ENCODE measurements at places on chromosomes 13 and 19.

- no peaks in the 10 kb centered on the region for H3K27me3 ChIP-seq
- peak overlapping the region; percentile 37 for H3K27ac ChIP-seq
- peak overlapping the region; percentile 45 for H3K4me3 ChIP-seq
- H3K36me3 ChIP-seq = no peaks in the 10 kb centered on the region
- DNase-seq = peak; percentile 4
These were observed 81.1 kb downstream of the ZNF429 start for GRCh38 chr19:21586311-21587116.

DNA sequence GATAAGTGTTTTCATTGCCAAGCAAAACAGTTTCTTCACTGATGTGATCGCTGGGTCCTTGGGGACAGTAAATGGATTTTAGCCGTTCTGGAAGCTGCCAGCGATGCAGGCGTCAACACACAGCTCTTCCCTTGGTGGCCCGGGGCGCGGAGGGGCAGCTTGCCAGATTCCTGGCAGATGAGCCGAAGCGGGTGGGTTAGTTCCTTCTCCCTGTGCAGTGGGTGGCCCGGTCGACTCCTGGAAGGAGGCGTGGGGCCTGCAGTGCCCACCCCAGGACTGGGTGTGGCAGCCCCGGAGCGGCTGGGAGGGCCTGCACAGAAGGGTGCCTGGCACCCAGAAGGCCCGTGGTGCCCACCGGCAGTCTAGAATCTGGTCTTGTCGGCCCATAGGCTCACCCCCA, 69.0 kb downstream of the KDM4B start:
- no peak overlapping the region for H3K27ac ChIP-seq
- DNase-seq = no peak
- H3K27me3 ChIP-seq = no peaks in the 10 kb centered on the region
- no peak overlapping the region for H3K4me3 ChIP-seq
- no peaks in the 10 kb centered on the region for H3K4me1 ChIP-seq

DNA sequence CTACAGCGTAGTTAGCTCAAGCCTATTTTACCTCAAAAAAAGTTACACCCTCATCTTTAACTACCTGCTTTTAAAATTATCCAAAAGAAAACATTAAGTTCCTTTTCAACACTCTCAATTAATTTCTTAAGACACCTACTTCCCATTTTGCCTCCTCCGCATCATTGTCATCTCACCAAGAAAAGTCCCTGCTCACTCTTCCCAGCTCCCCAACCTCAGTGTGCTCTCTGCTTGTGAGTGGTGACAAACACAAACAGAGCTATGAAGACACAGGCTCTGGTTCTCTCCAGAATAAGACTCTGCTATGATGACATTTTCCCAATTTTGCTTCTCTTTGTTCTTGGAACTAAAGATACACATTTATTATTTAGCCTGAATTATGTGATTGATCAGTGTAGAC, 385.1 kb upstream of the HTR2A start:
- DNase-seq = no peak
- H3K36me3 ChIP-seq = no peaks in the 10 kb centered on the region
- no peak overlapping the region for H3K27ac ChIP-seq

DNA sequence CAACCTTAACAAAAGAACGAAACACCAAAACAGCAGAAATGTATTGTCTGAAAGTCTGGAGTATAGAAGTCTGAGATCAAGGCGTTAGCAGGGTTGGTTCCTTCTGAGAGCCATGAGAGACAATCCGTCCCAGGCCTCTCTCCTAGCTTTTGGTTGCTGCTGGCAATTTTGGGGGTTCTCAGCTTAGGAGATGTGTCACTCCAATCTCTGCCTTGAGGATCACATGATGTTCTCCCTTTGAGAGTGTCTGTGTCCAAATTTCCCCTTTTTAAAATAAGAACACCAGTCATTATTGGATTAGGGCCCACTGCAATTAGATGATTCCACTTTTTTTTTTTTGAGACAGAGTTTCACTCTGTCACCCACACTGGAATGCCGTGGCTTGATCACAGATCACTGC, 10.1 kb downstream of the KCNN1 start:
- no peaks in the 10 kb centered on the region for H3K36me3 ChIP-seq
- no peak overlapping the region for H3K27ac ChIP-seq
- H3K27me3 ChIP-seq = no peaks in the 10 kb centered on the region
- no peaks in the 10 kb centered on the region for H3K4me1 ChIP-seq

DNA sequence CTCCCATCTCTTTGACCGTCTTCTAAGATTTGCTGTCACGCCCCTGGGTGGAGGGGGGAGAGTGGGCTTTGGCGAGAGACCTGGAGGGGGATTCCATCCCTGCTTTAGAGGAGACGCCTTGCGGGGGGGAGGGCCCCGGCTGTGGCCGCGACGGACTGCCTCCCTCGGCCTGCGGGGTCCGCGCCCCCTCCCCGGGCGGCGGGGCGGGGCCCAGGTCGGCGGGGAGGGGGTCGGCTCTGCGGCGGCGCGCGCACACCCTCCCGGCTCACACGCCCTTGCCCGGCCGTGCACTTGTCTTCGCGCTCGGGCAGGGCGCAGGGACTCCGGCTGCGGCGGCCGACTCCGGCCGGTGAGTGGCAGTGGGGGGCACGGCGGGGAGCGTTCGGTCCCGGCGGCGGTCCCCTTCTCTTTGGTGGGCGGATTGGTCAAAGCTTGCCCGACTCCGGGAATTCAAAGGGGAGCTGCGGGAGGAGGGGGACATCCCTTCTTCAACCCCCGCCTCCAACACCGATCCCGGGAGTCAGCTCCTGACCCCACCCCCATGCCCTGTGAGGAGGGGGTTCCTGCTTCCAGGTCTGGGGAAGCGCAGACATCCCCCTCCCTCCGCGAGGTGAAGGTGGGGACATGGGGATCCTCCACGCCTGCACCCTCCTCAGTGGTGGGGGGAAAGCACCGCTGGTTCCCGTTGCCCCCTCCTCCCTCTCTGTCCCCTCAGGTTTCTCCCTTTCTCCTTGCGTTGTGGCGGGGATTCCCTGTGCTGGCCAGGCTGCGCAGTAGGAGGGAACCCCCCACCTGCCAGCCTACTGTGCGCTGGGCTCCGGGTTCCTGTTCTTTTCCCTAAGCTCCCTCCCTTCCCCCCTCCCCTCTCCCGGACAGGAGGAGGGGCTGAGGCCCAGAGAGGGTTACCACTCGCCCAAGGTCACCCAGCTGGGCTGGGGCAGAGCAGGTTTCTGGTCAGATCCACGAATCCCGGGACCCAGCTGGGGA, 14.6 kb upstream of the KCNN1 start:
- H3K27ac ChIP-seq = peak overlapping the region; percentile 4
- H3K4me3 ChIP-seq = no peak overlapping the region
- H3K4me1 ChIP-seq = peaks cover 52% of the 10 kb centered on the region
- H3K36me3 ChIP-seq = no peaks in the 10 kb centered on the region
- DNase-seq = no peak

GRCh38 chr13:59458908-59459579, 704.7 kb downstream of the DIAPH3 start:
- H3K27me3 ChIP-seq = no peaks in the 10 kb centered on the region
- no peak overlapping the region for H3K27ac ChIP-seq
- DNase-seq = no peak
- no peak overlapping the region for H3K4me3 ChIP-seq

GRCh38 chr13:91904005-91904404, 505.6 kb downstream of the GPC5 start:
- no peak overlapping the region for H3K4me3 ChIP-seq
- H3K27ac ChIP-seq = no peak overlapping the region
- H3K36me3 ChIP-seq = no peaks in the 10 kb centered on the region
- no peaks in the 10 kb centered on the region for H3K4me1 ChIP-seq

- H3K4me3 ChIP-seq = no peak overlapping the region
- H3K4me1 ChIP-seq = no peaks in the 10 kb centered on the region
- H3K27ac ChIP-seq = no peak overlapping the region
- H3K27me3 ChIP-seq = no peaks in the 10 kb centered on the region
- DNase-seq = no peak
These were observed 9.9 kb upstream of the CEACAM20 start for GRCh38 chr19:44539236-44539826.

GRCh38 chr19:1067341-1067957, 482 bp downstream of the ARHGAP45 start:
- no peaks in the 10 kb centered on the region for H3K27me3 ChIP-seq
- peaks cover 71% of the 10 kb centered on the region for H3K4me1 ChIP-seq
- peak overlapping the region; percentile 94 for H3K4me3 ChIP-seq
- peak; percentile 81 for DNase-seq
- H3K27ac ChIP-seq = peak overlapping the region; percentile 98

DNA sequence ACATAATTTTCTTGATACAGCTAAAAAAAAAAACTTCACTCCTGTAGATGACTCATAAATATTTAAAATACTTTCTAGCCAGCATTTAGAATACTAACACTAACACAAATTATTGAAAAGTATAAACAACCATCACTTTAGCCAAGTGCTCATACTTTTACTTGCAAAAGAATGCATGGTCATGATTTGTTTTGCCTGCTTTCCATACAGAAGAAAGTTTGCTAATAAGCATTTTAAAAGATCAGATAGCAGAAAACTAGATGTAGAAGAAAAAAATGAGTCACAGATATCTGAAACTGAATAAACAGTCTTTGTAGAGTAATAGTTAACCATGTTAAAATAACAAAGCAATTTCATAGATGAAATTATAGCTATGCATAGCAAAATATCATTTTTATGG, 2280.4 kb upstream of the PCDH20 start:
- no peak for DNase-seq
- no peak overlapping the region for H3K4me3 ChIP-seq
- H3K36me3 ChIP-seq = no peaks in the 10 kb centered on the region
- H3K27me3 ChIP-seq = no peaks in the 10 kb centered on the region
- no peaks in the 10 kb centered on the region for H3K4me1 ChIP-seq

- no peaks in the 10 kb centered on the region for H3K27me3 ChIP-seq
- no peaks in the 10 kb centered on the region for H3K36me3 ChIP-seq
These were observed 1730.1 kb downstream of the SLITRK5 start for GRCh38 chr13:89401264-89401675.

DNA sequence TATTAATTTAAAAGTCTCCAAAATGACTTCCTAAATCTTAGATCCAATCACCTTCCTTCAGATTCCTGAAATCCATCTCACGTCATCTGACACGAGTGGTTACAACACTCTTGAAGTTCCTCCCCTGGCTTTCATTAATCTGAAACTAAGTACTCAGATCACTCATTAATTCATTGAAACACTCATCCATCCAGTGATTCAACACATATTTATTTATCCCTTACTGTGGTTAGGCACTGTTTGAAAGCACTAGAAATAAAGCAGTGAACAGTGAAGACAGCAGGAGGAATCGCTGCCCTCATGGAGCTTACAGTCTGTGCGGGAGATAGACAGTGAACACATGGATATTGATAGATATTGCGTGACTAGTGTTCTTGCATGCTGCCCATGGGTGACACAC, 472.4 kb downstream of the DCT start:
- no peaks in the 10 kb centered on the region for H3K4me1 ChIP-seq
- no peak overlapping the region for H3K27ac ChIP-seq
- no peaks in the 10 kb centered on the region for H3K27me3 ChIP-seq

DNA sequence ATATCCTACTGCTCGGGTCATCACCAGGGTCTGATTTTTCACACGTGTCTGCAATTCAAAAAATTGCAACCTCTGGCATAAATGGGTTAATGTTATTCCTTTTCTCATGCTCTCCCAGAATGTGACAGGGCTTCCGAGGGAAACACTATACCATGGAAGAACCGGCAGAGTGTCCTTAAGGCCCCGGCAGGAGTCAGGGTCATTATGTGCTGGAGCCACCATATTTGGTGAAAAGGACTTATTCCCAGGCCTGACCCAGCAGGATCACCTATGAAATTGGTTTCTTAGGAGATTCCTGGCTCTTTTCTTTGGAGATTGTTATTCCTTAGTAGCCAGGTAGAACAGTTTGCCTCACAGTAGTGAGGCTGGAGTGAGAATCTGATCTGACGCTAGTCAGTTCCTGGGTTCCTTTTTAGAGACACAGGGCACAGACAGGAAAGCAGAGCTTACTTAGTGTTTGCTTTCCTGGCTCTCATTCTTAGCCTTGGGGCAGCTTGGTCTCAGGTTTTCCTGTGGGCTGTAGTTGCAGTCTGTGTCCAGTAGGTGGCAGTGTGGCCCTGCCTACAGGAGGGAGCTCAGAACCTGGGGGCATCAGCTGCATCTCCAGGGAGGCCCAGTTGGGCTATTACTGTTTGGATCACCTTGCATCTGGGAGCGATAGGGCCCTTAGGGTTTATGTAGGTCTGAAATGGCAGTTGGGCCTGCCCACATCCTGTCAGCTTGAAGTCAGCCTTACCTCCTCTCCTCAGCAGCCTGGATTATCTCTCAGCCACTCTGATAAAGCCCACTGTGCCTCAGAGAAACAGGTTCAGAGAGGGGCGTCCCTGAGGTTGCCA, 12.4 kb downstream of the SNRNP70 start:
- no peaks in the 10 kb centered on the region for H3K4me1 ChIP-seq
- no peak overlapping the region for H3K27ac ChIP-seq
- peaks cover 67% of the 10 kb centered on the region for H3K36me3 ChIP-seq
- DNase-seq = peak; percentile 57

DNA sequence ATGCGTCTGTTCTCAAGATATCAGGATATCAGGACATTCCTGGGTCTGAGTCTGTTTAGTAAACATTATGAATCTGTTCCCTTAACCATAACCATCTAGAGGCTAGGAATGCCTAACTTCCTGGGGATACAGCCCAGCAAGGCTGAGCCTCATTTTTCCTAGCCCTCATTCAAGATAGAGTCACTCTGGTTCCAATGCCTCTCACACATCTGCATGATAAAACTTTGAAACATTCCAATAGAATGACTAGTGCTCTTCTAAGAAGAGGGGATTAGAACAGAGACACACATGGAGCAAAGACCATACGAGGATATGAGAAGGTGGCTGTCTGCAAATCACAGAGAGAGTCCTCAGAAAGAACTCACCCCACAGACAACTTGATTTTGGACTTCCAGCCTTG, 20.6 kb upstream of the CABP5 start:
- H3K4me3 ChIP-seq = no peak overlapping the region
- H3K27ac ChIP-seq = no peak overlapping the region
- no peak for DNase-seq
- H3K36me3 ChIP-seq = no peaks in the 10 kb centered on the region

- H3K4me3 ChIP-seq = no peak overlapping the region
- peaks cover 25% of the 10 kb centered on the region for H3K27me3 ChIP-seq
- no peak for DNase-seq
- H3K27ac ChIP-seq = no peak overlapping the region
These were observed 2.9 kb downstream of the HIF3A start for GRCh38 chr19:46299695-46300094.

- H3K4me3 ChIP-seq = no peak overlapping the region
- no peak overlapping the region for H3K27ac ChIP-seq
- DNase-seq = no peak
- no peaks in the 10 kb centered on the region for H3K36me3 ChIP-seq
These were observed 11.8 kb upstream of the EDNRB start for GRCh38 chr13:77930430-77930829.

- H3K27me3 ChIP-seq = no peaks in the 10 kb centered on the region
- no peak overlapping the region for H3K4me3 ChIP-seq
- no peaks in the 10 kb centered on the region for H3K36me3 ChIP-seq
- H3K4me1 ChIP-seq = no peaks in the 10 kb centered on the region
- no peak overlapping the region for H3K27ac ChIP-seq
These were observed 122.0 kb downstream of the OLFM4 start for GRCh38 chr13:53150568-53150967.

GRCh38 chr13:102028206-102028605, 373.6 kb downstream of the FGF14 start:
- no peaks in the 10 kb centered on the region for H3K4me1 ChIP-seq
- H3K27ac ChIP-seq = no peak overlapping the region
- no peaks in the 10 kb centered on the region for H3K27me3 ChIP-seq
- no peak overlapping the region for H3K4me3 ChIP-seq
- no peaks in the 10 kb centered on the region for H3K36me3 ChIP-seq

All from effector memory CD4-positive, alpha-beta T cell (primary cell).